RWPE1 (cell line): ENCODE measurements at places on chromosomes 5 and 9.

GRCh38 chr9:124530246-124530645, 23.0 kb upstream of the NR5A1 start:
- DNase-seq = no peak

- DNase-seq = no peak
Observed at GRCh38 chr5:3925935-3926334, 330.3 kb downstream of the IRX1 start.

DNA sequence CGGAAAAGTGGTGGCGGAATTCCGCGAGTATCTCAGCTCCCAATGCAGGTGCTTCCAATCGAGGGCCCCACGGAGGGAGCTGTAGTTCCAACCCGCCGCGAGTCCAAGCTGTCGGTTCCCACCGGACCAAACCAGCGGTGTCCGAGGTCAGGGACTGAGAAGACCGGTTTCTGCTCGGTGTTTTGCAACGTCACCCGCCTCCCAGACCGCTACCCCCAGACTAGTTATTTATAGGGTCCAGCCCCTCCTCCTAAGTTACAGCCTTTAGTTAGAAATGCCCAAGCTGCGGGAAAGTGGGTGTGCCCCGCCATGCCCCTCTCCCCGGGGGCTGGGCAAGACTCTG, 677 bp upstream of the MYORG start:
- peak; percentile 30 for DNase-seq

DNA sequence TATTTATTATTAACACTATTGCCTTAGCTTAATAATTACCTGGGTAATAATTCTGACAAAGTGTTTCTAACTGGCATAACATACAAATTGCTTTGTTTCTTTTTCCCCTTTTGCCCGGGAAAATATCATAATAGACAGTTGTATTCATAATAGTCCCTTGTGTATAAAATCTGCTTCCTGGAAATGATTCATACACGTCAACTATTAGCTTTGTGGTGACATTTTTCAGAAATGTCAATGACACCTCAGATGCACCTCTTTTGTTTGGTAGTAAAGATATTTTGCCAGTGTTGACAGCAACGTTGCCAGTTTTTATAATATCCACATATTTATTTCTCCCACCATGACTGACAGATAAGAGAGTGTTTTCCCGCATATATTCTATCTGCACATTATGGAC, 73.0 kb downstream of the RASEF start:
- no peak for DNase-seq

DNA sequence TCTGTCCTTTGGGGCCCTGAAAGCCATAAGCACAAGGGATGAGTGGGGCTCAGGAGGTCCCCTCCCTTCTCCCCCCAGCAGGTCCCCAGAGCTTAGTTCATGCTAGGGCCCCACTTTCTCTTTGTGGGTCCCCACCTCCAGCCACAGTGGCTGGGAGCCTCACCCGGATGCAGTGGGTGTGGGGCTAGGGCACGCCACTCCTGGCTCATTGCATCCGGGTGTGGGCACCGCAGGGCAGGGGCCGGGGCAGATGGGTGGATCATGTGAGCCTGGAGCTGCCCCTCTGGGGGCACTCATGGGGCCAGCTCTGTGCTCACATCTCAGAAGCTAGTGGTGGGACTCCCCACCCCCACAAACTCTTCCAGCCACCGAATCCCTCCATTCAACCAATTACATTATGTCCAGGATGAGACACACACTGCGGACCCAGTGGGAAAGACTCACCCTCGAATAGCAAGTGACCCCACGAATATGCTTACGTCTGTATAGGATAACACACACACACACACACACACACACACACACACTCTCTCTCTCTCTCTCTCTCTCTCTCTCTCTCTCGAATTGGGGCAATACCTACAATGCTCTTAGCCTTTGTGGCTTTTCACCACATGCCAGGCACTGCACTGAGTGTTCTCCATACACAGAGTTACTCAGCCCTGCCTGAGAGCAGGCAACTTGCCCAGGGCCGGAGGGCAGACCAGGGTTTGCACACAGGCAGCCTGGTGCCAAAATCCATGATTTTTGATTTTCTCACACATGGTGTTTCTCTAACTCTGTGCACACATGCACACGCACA, 16.8 kb upstream of the PHYKPL start:
- DNase-seq = peak; percentile 58

DNA sequence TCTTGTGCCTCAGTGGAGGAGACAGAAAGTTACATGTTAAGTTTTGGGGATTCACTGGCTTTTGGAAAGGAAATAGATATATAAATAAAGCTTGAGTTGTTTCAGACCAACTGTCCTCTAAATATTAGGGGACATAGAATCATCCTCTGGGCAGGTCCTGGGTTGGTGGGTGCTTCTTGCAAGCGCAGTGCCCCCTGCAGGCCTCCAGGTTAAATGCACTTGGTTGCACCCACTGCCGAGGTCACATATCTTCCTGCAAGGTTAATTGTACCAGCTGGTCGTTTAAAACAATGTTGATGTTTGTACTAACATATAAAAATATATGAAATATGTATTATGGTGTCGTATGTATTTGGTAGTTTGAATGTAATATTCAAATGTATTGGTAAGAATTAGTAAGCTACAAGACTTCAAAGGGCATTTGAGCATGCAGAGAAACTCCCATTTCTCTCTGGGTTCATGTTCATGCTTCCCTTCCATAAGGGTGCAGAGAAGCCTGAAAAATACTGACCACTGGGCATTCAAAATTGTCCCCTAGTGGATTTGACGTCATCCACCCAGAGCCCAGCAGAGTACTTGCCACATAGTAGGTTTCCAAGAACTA, 87.0 kb downstream of the ZNF618 start:
- DNase-seq = peak; percentile 53

DNA sequence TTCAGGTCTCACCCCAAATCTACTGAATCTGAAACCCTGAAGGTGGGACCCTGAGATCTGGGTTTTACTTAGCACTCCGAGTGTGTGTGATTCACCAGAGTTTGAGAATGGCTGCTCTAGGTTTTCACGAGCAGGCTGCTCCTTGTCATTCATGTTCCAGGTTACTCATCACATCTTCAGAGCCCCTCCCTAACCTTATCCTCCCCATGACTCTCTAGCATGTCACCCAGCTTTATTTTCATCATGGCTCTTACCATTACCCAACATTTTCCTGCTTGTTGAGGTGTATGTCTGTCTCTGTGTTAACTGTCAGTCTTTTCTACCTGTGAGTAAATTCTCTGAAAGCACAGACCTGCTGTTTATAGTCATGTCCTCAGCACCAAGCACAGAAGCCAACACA, 319.2 kb downstream of the NSG2 start:
- peak; percentile 48 for DNase-seq

- no peak for DNase-seq
Observed at GRCh38 chr5:127001621-127002296, 28.6 kb downstream of the MARCHF3 start.

GRCh38 chr5:151811593-151812321, 40.0 kb downstream of the G3BP1 start:
- DNase-seq = no peak

DNA sequence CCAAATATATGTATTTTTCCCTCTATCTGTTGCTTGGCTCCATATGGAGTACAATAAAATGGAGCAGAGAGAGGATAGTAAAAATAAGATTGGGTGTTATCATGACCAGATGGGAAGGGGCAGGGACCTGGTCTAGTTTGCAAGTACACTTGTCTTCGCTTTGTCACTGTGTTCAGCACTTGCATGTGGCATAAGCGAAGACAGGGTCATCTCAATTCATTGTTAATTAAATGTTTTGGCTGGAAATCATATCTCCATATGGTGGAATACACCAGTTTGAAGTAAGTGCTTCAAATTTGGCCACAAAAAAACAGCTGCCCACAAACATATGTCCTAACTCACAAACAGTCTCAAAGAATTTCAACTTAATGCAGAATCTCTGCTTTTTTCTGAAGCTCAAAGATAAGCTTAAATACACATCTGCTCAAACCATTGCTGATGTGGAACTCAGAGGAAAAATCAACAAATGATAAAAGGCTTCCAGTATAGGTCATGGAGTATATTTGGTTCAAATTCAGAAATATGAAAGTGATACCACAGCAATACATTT, 865.4 kb downstream of the TLE4 start:
- no peak for DNase-seq

DNA sequence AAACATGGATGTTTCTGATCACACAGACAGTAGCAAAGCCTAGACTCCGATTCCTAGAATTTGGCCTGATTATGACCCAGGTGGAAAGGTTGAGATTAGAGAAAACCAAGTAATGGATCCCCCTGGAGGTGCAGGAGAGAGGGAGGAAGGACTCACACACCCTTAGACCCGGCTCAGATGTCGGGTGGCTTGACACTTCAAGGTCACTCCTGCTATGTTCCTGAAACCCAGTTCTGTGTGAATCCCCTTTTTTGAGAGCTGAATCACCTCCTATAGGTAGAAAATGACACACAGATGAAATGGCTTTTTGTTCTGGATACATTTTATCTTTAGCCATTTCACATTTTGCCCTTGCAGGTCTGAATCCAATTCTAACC, 192.8 kb downstream of the ARRDC3 start:
- no peak for DNase-seq

GRCh38 chr9:113311961-113312360, 8.8 kb upstream of the RNF183 start:
- no peak for DNase-seq

GRCh38 chr5:132456987-132457361, 33.6 kb downstream of the IRF1 start:
- no peak for DNase-seq

GRCh38 chr5:95835682-95836385, 13.3 kb upstream of the GLRX start:
- DNase-seq = no peak

GRCh38 chr9:22683700-22684075, 237.1 kb downstream of the DMRTA1 start:
- peak; percentile 44 for DNase-seq

DNA sequence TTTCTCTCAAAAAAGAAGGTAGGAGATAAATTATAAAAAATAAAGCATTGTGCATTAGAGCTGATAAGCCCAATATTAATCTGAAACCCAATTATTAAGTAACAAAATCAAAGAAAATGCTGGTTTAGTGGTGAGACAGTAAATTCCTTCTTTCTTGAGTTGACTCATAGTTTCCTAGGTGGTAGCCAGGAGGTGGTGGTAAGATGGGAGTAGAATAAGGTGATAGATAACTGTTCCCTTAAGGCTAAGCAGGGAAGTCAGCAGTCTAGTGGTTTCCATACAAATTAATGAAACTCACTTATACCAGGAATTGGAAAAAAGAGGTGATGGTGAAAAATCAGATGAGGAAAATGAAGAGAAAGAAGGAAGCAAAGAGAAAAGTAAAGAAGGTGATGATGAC, 23.2 kb downstream of the LYSMD3 start:
- DNase-seq = no peak

GRCh38 chr9:34957492-34958410, at the start of gene PHF24:
Gene PHF24, plus strand, starts transcription at chr9:34958285. Its CDS starts 13,014 bp downstream, at chr9:34971299.
- peak; percentile 11 for DNase-seq

DNA sequence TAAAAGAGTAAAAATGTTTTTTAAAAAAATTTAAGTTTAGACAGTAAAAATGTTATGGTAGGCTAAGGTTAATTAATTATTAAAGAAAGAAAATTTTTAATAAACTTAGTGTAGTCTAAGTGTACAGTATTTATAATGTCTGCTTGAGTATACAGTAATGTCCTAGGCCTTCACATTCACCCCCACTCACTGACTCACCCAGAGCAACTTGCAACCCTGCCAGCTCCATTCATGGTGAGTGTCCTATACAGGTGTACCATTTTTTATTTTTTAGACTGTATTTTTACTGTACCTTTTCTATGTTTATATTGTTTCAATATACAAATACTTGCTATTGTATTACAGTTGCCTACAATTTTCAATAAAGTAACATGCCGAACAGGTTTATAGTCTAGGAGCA, 234.1 kb downstream of the AUH start:
- DNase-seq = no peak

- no peak for DNase-seq
Observed at GRCh38 chr9:27925815-27926214, 352.5 kb upstream of the C9orf72 start.

- no peak for DNase-seq
Observed at GRCh38 chr9:8085986-8086385, 286.4 kb upstream of the DMAC1 start.

DNA sequence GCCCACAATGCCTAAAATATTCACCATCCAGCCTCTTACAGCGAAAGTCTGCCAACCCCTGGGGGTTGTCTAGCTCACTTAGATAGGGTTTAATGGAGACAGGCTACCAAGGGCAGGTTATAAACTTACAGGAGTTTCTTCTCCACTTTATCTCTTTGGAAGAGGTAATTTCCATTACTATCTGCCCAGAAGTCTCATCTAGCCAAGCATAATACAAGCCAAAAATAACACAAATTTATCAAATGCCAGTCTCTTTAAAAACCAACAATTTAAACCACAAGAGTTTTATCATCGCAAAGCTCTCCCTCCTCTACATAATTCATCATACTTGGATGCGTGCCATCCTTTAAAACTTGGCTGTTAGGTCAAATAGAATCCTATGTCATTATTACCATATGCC, 6.2 kb downstream of the RBM22 start:
- DNase-seq = no peak

- DNase-seq = no peak
Observed at GRCh38 chr5:172644266-172644665, 3.2 kb downstream of the NEURL1B start.

DNA sequence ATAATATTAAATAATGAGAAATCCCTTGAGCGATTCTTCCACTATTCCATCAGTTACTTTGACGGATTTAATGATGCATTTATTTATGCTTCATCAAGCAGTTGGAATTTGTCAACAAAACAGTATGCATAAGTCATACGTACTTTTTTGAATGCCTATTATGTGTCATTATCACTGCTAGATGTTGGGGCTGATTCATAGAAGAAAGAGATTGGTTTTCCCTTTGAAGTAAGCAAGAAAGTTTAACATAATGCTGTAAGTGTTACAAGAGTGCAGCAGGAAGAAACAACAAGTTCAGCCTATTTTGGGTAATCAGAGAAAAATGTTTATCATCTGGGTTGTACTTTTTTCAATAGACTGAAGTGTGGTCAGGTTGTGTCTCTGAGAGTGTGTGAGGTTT, 121.2 kb upstream of the RANBP3L start:
- DNase-seq = peak; percentile 52

GRCh38 chr9:31490551-31491106, 893.8 kb upstream of the ACO1 start:
- no peak for DNase-seq

GRCh38 chr9:90894986-90895687, 93.5 kb downstream of the SYK start:
- peak; percentile 26 for DNase-seq
